Stimulated activated memory B cell treated with anti-CD40 and anti-IgM and Interleukin-4, amounts not matched to agents 10 μg/mL and 1 μg/mL and 100 μg/mL, for 72 hours (primary cell): ENCODE measurements at places on chromosomes 2 and 18.
A peak's percentile ranks its signal among the peaks of the same experiment; 100 is the strongest.

DNA sequence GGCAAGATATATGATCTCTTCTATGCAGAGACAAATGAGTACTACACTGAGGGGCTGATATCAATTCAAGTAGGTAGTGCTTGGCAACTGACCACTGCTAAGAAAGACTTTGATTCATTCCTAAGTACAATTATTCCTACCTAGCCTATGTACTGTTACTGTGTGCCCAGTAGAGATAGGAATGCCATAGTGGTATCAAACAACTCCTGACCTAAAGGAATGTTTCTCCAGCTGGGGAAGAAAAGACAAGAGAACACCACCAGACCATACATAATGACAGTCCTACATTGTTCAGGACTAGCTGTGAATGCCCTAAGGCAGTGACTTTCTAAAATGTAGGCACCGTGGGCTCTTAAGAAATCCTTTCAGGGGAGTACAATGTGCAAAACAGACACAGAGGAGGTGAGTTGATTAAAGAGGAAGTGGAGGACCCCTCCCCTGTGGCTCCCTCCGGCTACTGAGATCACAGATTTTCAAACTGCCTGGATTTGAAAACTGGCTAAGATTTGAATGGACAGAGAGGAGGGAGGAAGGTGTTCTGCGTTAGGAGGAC is 89.1 kb downstream of the ANTXR1 start:
- no peak for ATAC-seq

GRCh38 chr18:48314690-48315089 is 94.5 kb downstream of the ZBTB7C start:
- ATAC-seq, result no peak

DNA sequence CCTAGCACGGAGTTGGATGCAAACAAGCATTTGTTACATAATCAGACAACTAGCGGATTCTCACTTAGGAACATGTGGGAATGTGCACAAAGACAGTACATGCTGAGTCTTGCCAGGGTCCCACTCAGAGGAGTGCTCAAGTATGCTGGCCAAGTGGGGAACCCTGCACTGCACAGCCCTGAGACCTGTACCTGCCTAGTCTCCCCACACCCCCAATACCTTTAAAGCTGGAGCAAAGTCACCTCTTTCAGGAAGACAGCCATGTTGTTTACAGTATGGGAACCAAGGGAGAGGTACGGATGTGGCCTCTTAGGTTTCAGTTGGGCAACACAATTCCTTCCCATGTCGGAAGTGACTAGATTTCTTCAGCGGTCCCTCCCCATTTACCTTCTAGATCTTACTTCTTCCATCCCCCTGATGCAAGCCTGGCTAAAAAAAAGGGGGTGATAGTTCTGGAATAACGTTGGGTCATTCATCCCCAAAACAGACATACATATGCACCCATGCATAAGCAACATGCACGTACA is 10.7 kb downstream of the CXCR1 start:
- no peak for ATAC-seq

GRCh38 chr18:7132356-7133150 is 15.0 kb upstream of the LAMA1 start:
- ATAC-seq, result no peak

GRCh38 chr2:175008801-175009495 is 3.8 kb upstream of the CHN1 start:
- no peak for ATAC-seq

DNA sequence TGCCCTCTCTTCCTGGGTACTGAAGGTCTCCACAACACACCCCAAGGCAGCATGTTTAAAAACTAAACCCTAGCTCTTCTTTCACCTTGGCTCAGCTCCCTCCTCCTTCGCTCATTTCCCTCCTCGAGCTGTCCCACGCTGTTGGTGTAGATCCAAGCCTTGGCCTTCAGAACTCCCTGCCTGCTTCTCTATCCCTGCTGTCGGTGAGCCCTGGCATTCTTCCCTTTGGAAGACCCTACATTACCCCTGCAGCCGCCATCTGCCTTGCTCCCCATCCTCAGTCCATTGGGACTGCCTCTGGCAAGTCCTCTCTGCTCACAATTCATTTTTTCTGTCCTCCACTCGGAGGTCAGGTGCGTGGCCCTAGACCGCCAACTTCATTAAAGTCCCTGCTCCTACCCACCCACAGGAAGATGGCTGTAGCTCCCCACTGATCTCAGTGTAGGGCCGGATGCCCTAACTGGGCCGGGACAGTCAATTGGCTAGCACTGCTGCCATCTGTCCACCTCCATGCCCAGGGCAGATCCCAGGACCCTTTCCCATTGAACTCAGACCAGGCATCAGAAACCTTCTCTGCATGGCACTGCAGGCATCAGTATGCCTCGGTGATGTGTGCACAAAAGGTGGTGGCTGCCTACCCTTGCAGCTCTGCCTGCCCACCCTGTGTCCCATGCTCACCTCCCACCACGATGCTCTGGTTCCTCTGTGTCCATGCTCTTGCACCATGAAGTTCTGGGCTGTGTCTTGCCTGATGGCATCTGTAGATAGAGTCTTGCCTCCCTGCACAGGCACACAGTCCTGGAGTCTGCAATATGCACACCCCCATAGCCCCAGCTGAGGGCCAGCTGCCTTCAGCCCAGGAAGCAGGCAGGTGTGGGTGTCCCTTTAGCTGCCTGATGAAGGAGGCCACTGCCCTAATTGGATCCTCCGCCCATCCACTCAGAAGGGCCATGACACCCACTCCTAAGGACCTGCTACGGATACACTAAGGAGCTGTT is 5.7 kb downstream of the AMER3 start:
- peak; percentile 5 for ATAC-seq

DNA sequence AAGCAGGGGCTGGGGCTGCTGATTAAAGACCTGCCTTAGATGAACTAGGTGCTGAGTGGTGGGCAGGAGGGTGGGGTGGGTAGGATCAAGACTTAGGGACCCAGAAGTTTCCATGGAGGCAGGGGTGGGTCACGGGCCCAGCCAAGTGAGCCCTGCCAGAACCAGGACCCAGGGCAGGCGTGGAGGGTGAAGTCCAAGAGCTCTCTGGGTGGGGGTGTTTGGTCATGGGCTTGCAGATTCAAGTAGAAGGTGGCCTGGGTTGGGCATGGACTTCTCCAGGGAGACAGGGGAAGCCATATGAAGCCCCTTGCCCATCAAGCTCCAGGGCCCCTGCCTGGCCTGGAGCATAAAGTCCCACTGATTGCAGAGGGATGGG is 168.8 kb downstream of the SMAD7 start:
- ATAC-seq, result no peak

GRCh38 chr2:25127646-25128045 is 40.7 kb downstream of the POMC start:
- ATAC-seq, result no peak

DNA sequence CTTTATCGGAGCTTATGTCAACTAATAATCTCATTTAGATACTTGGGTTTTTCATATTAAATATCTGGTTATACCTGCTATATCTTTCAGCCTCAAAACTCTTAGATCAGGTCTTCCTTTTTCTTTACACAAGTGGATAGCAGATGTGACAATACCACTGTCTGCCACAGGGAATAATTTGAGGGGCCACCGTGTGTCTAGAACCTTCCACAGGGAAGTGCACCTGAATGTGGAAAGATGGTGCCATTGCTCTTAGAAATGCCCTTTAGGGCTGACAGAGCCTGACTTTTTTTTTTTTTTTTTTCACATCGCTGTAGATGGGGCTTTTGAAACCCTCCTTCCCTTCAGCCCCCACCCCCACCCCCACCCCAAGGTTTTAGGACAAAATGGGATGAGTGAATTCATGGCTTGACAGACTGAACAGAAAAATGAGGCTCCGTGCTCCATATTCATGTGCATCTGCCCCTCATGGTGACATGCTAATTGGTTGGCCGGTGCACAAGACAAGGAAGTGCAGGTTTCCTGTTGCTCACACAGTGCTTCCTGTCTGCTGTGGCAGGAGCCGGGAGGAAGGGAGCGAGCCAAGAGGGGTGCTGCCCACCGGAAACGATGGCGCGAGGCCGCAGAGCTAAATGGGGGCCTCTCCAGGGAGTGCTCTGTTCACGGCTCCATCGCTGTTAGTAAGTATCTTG is 246.0 kb downstream of the LDLRAD4 start:
- peak; percentile 92 for ATAC-seq

DNA sequence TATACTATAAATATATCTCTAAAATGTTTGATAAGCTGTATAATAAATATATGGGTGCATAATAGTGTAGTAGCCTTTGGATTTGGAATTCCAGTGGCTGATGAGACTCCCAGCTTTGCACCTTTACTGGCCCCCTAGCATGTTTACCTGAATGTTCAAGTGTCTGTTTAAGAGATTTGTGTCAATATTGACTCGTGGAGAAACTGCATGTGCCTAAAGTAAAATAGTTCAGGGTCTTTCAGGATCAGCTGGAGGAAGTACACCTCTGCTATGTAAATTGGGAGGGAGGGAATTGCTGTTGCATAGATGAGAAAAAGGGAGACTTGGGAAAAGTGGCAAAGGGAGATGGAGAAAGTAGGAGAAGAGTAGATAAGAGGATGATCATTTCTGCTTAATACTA is 23.9 kb downstream of the ME2 start:
- ATAC-seq, result no peak

DNA sequence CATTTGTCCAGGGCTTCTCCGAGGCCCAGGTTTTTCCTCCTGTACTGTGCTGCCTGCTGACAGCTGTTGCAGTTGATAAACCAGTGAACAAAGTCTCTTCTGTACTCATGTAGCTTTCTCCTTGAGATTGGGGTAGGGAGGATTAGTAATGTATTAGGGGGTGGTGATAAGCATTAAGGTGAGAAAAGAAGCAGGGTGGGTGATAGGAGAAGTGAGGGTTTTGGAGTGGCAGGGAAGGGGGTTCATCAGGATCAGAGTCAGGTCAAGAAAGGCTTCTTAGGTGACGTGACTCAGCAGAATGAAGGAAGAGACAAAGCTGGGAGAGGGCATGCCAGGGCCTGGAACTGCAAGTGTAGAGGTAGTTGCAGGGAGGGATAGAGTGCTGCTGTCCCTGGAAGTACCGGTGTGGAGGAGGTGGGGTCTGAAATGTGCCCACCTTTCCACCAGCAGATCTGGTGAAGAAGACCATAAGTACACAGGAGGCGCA is 48.7 kb downstream of the PKP4 start:
- no peak for ATAC-seq

DNA sequence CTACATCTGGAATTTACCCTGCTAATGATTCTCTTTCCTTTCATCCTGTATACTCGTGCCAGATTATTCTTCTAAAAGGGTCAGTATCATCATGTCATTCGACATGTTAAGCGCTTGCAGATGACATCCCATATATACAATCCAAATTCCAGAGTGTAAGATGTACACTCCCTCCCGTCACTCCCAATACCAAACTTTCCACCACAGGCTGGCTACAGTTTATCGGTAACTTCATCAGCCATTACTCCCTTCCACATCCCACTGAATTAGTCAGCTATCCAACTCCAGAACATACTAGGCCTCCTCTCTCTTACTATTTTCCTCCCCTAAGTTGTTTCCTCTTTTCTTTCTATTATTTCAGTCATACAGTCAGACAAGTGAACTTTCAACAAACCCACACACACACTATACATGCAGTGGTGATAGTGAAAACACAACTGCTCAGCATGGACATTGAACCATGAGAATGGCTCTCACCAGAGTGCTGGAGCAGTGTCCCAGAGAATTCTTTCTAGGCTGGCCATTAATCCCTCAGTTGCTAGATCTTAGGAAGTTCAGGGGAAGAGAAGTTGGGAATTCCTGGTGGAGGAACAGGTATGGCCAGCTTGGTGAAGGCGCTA is 10.6 kb upstream of the NMI start:
- ATAC-seq, result peak; percentile 67

DNA sequence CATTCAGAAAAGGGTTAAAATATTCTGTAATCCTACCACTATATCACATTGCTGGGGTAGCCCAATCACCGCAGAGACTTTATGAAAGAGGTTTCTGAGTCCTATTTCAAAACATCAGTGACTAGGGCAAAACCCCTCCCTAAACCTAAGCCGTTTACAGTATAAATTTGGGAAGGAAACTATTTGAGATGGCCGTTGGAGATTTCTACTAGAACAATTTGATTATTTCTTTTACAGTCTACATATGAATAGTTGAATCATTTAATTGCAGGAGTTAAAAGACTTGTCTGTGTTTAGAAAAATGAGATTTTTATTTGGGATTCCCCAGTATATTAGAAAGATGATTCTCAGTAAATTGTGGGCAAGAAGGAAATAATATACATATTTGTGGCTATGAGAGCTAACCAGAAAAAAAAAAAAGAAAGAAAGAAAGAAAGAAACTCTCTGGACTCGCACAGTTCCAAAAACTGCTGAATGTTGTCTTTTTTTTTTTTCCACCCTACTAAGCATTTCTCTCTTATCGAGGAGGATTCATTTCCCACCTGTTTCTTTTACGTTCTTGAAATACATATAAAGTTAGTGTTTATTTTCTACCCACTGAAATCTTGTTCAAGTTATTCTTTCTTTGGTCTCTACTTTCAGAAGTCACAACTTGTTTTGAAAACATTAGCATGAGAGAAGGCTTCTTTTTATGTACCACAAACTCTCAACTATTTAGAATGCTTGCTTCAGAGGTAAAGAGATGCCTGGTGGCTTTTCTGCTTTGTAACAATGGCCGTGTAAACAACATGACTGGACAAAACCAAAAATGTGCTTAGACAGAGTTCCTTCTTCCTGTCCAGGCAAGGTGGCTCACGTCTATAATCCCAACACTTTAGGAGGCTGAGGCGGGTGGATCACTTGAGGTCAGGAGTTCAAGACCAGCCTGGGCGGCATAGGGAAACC is 65.9 kb downstream of the BCL2 start:
- ATAC-seq, result no peak

DNA sequence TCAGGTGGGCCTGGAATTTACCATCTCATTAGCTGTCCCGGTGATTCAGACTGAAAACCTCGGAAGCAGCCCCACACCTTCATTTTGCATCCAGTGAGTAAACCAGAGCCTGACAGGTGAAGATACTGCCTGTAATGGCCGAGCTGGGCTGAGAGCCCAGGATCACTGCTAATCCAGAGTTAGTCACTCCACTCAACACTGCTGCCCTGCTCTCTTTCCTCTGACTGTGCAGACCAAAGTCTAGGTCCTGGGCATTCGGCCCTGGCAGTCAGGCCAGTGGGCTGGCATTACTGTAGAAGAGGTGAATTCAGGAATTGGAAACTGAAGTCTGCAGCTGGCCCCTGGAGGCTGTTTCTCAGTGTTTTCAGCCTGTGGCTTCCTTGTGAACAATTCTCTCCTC is 44.3 kb downstream of the TMEM17 start:
- ATAC-seq, result no peak

GRCh38 chr18:72985686-72986085 is 117.9 kb upstream of the NETO1 start:
- no peak for ATAC-seq
